ENCODE measurements at places on chromosomes 3 and 15.

DNA sequence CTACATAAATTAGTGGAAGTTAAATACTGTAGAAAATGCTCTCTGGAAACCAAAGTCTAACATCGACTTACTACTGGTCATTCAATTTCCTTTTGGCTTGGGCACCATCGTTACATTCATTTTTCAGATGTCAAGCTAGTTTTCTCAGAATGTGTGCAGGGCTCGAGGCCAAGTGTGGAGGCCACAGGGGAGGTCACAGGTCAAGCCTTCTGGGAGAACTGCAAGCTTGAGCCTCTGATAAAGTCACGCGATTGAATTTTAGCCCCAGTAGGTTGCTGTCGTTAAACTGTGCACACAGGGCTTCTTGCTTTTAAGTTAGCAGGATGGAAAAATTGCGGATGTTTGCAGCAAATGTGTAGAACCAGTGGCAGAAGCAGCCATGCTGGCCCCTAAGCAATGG lies 182.2 kb downstream of the APBA2 start:
- no peak overlapping the region for H3K4me3 ChIP-seq
- H3K27ac ChIP-seq: no peak overlapping the region

- no peaks in the 10 kb centered on the region for H3K36me3 ChIP-seq
- H3K27ac ChIP-seq: no peak overlapping the region
- H3K4me1 ChIP-seq: peaks cover 3% of the 10 kb centered on the region
These were observed 33.5 kb downstream of the ALS2CL start for GRCh38 chr3:46660003-46660402.

- H3K36me3 ChIP-seq: no peaks in the 10 kb centered on the region
- no peak overlapping the region for H3K4me3 ChIP-seq
- DNase-seq: no peak
These were observed 27.2 kb upstream of the ABHD17C start for GRCh38 chr15:80667936-80668335.

DNA sequence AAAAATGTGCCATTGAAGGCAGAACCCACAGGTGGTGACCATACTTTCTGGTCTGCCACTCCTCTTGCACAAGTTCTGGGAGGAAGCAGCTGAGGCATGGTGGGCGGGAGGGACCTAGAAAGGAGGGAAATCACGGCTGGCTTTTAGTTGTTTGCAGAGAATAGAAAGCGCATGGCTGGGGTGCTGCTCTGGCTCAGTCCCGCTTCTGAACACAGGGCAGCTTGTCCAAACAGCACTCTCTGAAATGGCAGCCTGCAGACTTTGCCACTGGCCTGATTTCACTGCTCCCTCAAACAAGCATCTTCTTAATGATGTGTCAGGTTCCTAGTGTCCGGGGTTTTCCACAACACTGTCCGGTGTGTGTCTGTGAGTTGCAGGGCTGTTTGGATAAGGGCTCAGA lies 76.7 kb downstream of the AAGAB start:
- no peak overlapping the region for H3K4me3 ChIP-seq
- H3K27me3 ChIP-seq: no peaks in the 10 kb centered on the region
- H3K4me1 ChIP-seq: peaks cover 21% of the 10 kb centered on the region
- DNase-seq: no peak

DNA sequence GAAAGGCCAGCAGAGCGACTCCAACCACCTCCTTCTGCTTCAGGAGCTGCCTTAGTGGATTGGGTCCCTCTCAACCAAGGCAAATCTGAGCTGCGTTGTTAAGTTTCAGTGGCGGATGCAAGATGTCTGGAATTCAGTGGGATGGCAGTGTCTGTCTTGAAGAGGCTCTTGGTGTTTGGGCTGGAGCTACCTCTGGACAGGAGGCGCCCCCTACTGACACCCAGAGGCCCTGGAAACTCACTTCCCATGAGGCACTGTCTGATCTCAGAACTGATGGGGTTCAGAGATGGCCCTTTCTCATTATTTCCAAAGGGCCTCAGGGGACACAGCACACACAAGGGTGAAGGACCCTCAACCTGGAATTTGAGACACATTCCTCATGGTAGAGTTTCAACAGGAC lies 6.0 kb upstream of the SLC28A1 start:
- peaks cover 4% of the 10 kb centered on the region for H3K4me1 ChIP-seq
- H3K27ac ChIP-seq: no peak overlapping the region
- no peaks in the 10 kb centered on the region for H3K36me3 ChIP-seq
- peak; percentile 33 for DNase-seq

DNA sequence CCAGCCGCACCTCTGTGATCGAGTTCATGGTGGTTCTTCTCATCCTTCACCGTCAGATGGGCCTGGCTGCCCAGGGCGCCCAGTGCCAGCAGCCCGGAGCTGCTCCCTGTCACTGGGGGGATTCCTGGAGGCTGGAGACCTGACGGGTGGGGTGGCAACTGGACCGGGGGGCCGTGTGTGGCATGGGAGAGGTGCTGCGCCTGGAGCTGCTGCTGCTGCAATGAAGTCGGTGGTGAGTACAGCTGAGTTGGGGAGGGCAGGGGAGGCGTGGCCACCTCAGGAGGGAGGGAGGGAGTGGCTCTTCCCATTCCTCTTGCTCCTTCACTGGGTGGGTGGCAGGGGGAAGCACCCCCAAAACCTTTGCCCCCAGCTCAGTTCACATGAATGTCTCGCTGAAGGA lies 31.7 kb downstream of the TLE3 start:
- H3K27me3 ChIP-seq: no peaks in the 10 kb centered on the region
- H3K27ac ChIP-seq: no peak overlapping the region
- H3K4me1 ChIP-seq: no peaks in the 10 kb centered on the region
- DNase-seq: no peak
- H3K4me3 ChIP-seq: no peak overlapping the region

DNA sequence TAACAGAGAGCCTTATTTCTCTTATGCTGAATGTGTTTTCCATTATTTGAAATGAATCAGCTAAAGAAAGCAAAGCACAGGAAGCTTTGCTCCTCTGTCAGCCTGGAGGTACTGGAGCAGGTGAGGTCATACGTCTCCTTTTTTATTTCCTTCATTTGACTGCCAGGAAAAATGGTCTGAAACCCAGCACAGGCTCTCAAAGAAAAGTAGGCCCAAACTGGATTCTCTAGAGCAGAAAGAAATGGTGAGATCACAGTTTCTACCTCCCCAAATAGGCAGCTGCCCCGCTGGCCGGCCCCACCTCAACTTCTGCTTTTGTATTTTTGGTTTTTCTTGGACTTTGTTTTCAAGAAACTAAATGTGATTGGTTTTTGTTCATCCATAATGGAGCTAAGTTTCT lies 95.1 kb downstream of the RPL39L start:
- H3K4me3 ChIP-seq: peak overlapping the region; percentile 65
- H3K4me1 ChIP-seq: peaks cover 72% of the 10 kb centered on the region
- no peaks in the 10 kb centered on the region for H3K27me3 ChIP-seq

DNA sequence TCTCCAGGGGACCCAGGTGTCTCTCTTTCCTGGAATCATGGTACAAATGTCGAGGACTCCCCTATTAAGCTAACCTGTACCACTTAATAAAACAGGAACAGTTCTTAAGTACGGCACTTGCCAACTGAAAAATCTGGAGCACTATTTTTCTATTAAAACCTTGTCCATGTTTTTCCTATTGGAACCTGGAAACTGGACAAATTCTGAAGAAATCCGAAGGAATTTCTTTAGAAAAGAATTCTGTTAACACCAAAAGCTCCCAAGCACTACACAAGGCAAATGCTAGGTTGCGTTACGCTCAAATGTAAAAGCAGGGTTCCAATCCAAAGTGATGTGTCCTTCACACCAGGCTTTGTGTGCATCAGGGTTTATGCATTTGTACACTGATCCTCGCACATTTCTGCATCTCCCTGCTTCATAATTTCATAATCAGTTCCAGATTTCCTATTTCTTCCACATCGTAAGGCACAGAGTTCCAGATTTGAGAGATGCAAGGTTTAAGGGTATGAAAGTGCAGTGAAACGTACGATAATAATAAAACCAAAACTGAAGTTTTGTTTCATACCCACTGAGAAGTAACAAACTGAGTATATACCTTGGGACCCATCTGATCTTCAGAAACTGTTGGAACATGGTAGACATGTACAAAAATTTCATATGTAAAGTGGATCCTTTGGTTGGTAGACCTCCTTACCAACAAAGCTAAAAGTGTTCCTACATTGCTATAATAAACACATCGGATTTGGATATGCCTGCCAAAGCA lies 132.1 kb upstream of the WNT5A start:
- H3K4me1 ChIP-seq: peaks cover 3% of the 10 kb centered on the region
- H3K27me3 ChIP-seq: no peaks in the 10 kb centered on the region
- no peak overlapping the region for H3K4me3 ChIP-seq
- no peaks in the 10 kb centered on the region for H3K36me3 ChIP-seq
- DNase-seq: no peak
- no peak overlapping the region for H3K27ac ChIP-seq

Data from activated T-helper 2 cell treated with anti-CD3 and anti-CD28 coated beads, Interferon-gamma antibody, Interleukin-2, Interleukin-4, amounts not matched to agents 10 μg/mL and 5 μg/mL and 100 μg/mL, durations not matched to agents 14 hours and 24 hours and 36 hours (primary cell).